Fibroblast of skin of left quadriceps (primary cell): ENCODE measurements at places on chromosomes 5 and 9.

DNA sequence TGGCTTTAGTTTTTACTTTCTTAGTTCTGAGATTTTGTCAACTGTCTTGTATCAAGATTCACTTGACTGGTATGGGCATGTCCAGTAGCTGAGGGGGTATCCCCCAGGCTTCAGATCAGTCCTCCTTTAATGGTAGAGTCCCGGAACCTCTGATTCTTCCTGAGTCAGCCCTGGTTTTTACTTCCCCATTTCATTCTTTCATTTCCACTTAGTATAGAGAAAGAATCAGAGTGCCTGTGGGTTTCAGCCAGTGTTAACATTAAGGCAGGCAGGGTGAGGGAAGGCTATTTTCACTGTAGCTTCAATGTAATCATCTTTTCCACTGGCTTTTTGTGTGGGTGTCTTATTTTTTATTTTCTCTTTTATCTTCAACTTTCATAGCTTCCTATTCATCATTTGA is 8.3 kb upstream of the COMMD10 start:
- DNase-seq, result no peak

- DNase-seq, result no peak
These were observed 24.6 kb downstream of the TRAF1 start for GRCh38 chr9:120901755-120902568.

DNA sequence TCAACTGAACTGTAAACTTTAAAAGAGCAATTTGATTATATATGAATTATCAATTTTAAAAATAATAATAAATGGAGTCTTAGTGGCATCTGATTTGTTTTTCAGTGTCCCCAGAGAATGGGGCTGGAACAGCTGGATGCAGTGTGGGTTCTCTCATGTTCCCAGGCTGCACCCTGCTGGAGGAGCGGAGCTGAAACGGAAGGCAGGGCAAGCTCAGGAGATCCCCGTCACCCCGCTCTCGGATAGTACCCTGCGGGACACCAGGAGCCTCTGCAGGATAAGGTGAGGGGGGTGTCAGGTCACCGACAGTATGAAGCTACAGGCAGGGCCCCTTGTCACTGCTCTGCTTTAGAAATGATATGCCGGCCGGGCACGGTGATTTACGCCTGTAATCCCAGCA is 57.3 kb downstream of the S1PR3 start:
- no peak for DNase-seq

GRCh38 chr5:150413176-150413901 is 629 bp upstream of the CD74 start:
- no peak for DNase-seq

- DNase-seq, result no peak
These were observed 51.2 kb downstream of the USP20 start for GRCh38 chr9:129886226-129887174.

GRCh38 chr9:13267743-13268142 is 11.7 kb downstream of the MPDZ start:
- peak; percentile 64 for DNase-seq

GRCh38 chr9:130237763-130238524 is 27.6 kb upstream of the HMCN2 start:
- no peak for DNase-seq

DNA sequence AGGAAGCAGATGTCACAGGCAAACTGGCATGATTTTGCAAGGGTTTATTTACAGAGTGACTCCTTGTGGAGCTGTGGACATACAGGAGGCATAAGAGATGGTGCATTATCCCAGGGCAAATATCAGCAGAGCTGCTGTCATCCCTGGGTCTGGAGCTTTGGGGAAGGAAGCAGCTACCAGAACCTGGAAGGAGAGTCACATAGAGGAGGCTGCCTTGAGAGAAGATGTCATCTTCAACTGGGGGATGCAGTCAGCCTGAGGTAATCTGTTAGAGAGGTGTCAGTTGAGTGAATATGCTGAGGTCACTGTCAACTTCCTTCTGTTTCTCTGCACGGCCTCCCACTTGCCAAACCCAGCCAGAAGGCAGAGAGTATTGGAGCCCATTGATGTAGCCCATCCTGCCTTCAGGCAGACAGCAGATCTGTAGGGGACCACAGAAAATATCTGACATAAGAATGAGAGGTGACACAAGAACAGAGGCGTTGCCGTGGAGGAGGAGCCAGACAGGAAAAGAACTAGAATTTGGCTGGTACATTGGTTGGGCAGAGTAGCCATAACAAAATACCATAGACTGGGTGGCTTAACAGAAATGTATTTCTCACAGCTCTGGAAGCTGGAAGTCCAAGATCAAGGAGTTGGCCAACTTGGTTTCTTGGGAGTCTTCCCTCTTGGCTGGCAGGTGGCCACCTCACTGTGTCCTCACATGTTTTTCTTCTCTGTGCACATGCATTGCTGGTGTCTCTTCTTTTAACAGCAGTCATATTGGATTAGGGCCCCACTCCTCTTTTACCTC is 102.8 kb downstream of the SNX18 start:
- no peak for DNase-seq

DNA sequence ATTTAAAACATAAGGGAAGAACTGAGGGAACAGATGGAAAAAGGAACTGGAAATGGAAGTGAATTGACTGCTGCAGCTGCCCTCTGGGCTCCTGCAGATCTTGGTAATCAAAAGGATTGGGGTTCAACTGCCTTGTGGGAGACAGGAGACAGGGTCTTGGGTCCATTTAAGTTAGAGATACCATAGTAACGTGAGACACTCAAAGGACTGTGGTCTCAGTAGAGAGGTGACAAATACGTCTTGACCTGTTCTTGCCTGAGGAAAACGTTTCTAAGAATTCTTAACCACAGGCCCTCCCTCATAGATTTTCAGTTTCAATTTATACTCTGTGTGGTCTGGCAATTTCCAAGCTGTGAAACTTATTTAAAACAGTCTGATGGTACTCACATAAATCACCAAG is 100.8 kb upstream of the DHFR start:
- DNase-seq, result no peak

DNA sequence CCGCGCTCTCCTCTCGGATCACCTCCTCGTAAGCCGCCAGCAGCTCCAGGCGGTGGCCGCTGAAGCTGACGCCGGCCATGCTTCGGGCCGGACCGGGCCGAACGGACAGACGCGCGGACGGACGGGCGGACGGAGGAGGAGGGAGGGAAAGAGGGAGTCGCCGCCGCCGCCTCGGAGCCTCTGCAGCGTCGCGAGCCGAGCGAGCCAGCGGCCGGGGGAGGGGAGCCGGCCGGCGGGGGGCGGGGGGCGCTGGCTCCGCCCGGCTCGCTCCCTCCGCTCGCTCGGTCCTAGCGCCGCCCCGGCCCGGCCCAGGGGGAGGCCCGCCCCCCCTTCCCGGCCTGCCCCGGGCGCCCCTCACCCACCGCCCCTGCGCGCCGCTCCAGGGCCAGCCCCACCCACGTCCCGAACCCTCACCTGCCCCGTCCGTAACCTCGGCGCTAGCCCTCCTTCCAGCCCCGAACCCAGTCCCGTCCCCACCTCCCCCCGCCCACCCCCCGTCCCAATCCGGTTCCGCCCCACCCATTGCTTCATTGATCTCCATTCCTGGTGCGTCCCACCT is at the start of gene DBN1:
Gene DBN1 (minus strand): TSS at position 192 of the 559 bp plus-strand sequence. CDS start 113 bp downstream, at position 79.
- DNase-seq, result no peak

DNA sequence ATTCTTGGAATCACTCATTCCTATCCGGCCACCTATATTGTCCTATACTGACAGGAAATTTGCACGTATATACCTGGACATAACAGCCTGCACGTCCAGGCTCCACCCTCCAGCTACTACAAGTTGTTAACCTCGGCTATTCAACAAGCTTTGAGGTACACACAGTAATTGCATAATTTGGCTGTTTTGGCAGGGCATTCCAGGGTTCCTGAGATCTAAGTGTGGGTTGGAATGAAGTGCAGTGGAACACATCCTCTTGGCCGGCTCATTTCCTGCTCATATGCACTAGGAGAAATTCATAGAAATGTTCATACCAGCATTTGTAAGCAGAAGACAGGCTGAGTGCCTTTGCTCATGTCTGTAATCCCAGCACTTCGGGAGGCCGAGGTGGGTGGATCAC is 222.3 kb downstream of the FBXL7 start:
- DNase-seq, result no peak

DNA sequence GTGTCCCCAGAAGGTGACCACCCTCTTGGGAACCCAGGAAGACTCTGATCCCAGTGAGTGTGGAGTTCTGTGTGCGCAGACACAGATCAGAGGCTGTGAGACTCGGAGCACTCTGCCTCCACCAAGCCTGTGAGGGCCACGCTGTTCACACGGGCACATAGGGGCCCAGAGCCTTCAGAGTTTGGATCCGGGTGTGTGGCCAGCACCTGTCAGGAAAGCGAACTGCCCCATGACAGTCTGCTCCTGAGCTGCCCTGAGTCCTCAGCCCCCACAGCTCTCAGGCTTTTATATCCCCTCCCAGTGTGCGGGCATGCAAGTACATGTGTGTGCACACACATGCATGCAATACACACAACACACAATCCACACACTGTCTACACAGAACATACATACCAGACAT is 161.8 kb upstream of the IRX2 start:
- no peak for DNase-seq

- peak; percentile 78 for DNase-seq
These were observed 156.3 kb downstream of the HMHB1 start for GRCh38 chr5:143968071-143968878.
